ENCODE measurements at places on chromosomes 3 and 15.

GRCh38 chr3:194098081-194098842 is 37.7 kb upstream of the HES1 start:
- DNase-seq = no peak

- DNase-seq = no peak
These were observed 3.8 kb upstream of the KLHL40 start for GRCh38 chr3:42681361-42682038.

DNA sequence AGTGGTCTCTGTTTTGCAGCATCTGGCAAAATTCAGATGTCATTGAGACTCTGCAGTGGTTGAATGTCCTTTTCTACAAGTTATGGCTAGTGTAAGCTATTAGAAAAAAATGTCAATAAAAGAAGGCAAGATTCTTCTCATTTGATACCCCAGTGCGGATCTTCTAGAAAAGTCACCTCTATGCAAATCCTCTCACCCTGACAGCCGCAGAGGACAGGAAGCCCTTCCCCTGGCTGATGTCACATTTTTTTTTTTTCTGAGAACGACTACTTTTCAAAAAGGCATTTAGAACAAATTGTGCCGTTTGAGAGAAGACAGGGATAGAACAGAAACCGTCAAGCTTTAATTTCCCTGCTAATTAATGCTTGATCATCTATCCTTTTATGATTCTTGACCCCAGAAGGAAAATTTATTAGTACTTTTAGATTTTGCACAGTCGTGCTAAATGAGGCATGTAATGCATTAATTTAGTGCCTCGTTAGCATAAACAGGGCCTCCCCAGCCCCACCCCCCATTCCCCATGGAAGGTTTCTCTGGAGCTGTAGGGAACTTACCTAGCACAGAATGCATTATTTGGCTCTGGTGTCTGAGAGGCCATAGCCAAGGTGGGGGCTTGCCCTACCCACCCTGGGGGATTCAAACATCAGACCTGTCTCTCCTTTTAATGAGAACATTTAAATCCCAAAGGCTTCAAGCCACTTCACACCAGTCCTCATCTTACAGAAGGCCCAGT is 183.8 kb downstream of the OPA1 start:
- DNase-seq = no peak

- no peak for DNase-seq
These were observed 18.6 kb downstream of the CRYGS start for GRCh38 chr3:186525369-186526255.

- DNase-seq = no peak
These were observed 52.1 kb downstream of the BSN start for GRCh38 chr3:49606427-49606826.

DNA sequence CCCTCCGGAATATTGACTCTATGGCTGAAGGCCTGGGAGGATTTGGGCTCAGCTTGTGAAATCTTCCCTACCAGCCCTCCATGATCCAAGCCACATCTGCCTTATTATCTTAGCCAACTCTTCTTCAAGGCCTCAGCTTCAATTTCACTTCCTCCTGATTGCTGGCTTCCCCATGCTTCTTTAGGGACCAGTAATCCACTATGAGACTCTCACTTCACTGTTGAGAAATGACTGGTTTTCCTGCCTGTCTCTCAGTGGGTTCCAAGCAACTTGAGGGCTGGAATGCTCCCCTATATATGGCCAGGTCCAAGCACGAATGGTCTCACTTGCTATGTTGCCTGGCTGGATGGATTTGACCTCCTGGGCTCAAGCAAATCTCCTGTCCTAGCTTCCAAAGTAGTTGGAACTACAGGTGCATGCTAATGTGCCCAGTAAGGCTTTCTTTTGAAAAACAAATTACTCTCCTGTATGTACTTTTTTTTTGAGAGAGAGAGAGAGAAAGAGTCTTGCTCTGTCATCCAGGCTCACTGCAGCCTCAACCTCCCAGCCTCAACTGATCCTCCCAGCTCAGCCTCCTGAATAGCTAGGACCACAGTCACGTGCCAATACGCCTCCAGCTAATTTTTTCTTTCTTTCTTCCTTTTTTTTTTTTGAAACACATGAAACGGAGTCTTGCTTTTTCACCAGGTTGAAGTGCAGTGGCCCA is 7.9 kb upstream of the PIK3CB start:
- DNase-seq = no peak

- DNase-seq = no peak
These were observed 117.4 kb downstream of the EFHB start for GRCh38 chr3:19816631-19817030.

GRCh38 chr3:185956244-185956643 is 18.4 kb upstream of the TRA2B start:
- DNase-seq = no peak

DNA sequence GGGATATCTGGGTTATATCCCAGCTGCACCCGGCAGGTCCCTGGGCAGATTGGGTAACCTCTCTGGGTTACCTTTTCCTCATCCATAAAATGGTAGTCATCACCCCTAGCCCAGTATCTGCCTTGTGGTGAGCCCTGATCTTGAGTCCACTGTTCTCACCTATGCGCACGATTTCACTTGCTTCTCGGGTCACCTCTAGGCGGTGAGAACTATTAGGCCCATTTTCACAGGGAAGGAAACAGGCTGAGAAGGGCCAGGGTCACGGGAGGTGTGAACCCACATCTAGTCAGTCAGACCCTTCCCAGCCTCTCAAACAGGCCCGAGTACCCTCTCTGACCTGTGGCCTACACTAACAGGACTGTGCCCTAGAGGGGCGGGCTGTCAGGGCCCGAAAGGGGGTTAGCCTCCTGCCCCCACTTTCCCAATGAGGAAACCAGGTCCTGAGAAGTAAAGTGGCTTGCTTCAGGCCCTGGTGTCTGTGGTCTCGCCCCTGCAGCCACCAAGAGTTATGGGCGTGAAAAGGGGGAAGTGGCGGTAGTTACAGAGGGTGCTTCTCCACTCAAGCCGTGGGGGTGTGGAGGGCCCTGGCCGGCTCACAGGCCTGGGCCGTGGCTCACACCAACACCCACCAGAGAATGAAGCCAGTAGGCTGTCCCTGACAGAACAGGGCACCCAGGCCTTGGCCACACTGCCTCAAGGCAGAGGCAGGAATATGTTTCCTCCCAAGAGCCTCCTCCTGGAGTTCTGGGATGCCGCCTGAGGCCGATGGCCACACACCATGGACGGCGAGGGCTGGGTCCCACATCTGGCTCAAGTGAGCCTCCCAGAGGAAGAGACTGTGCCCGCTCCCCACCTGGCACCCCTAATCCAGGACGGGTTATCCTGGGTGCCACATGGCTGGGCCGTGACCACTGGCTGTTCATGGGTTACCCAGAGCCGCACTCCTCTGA is 19.5 kb downstream of the PSTPIP1 start:
- no peak for DNase-seq

Measured in H9 (cell line).